RCC 7860 (cell line): ENCODE measurements at places on chromosomes 6 and 20.
A peak's percentile ranks its signal among the peaks of the same experiment; 100 is the strongest.

GRCh38 chr6:159098636-159099106, 53.9 kb upstream of the TAGAP start:
- DNase-seq, result no peak

GRCh38 chr20:19121463-19121862, 91.0 kb upstream of the SLC24A3 start:
- DNase-seq, result no peak

- DNase-seq, result peak; percentile 69
Measured at GRCh38 chr6:7216941-7217621, 95.9 kb downstream of the SSR1 start.

GRCh38 chr6:22363166-22363713, 66.4 kb upstream of the PRL start:
- DNase-seq, result no peak

DNA sequence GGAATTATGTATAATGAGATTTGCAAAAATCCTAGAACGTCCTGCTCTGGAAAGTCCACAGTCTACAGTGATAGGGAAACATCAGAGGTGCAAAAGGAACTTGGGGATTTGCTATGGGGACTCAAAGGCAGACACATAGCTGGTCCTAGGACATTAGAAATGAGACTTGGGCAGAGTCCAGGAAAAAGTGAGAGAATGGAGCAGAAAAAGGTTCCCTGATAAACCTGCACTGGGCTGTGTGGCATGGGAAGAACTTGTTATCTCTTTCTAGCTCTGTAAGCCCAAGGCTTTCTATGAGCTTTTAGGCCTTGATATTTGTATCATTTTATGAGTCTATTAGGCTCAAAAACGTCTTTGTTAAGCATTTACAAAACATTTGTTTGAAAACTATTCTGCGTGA, 15.2 kb downstream of the PRND start:
- DNase-seq, result no peak

GRCh38 chr6:77341058-77341986, 122.0 kb downstream of the HTR1B start:
- DNase-seq, result no peak

- peak; percentile 7 for DNase-seq
Measured at GRCh38 chr6:40912158-40912946, 126.7 kb downstream of the UNC5CL start.

DNA sequence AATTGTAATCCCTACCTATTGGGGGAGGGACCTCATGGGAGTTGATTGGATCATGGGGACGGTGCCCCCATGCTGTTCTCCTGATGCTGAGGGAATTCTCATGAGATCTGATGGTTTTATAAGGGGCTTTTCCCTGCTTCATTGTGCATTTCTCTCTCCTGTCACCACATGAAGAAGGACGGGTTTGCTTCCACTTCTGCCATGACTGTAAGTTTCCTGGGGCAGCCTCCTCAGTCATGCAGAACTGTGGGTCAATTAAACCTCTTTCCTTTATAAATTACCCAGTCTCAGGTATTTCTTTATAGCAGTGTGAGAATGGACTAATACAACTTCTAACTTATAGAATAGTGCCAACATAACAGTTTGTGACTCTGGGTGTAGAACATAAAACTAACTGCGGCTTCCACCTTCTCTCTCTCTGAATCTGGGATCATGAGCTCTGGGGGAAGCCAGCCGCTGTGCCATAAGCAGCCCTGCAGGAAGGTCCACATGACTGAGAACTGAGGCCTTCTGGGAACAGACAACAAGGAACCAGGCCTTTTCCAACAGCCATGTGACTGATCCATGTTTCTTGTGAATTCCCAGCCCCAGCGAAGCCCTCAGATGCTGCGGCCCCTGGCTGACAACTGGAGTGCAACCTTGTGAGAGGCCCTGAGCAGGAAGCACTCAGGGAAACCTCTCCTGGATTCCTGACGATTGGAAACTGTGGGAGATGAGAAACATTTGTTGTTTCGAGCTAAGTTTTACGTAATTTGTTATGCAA, 3.4 kb upstream of the HLA-A start:
- DNase-seq, result no peak

DNA sequence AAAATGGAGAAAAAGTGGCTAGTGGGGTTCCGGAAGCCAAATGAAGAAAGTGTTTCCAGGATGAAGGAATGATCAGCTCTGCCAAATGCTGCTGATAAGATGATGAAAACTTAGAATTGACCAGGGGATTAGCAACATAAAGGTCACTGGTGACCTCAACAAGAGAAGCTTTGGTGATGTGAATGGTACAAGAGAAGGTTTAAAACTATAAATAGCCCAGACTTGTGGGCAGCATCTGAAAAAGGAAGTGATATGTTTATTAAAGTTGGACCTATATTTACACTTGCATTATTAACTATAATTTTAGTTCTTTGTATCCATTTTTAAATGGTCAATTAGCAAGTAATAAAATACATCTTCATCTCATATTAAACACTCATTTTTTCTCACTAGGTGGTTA, 45.1 kb downstream of the CGA start:
- no peak for DNase-seq

DNA sequence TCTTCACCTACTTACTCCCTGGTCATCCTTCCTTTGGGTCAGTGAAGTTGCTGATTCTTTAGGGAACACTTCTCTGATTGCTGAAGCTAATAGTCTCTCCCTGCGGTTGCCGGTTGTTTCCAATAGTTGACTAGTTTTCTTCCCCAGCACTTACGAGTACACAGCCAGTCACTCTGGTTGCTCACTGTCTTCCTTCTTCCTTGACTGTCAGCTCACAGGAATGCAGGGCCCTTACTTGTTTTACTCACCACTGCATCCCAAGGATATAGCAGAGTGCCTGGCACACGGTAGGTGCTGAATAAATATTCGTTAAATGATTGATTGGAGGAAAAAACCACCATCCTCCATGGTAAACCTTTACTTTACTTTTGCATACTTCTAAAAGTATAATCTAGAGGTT, 345.0 kb downstream of the QKI start:
- DNase-seq, result peak; percentile 70

DNA sequence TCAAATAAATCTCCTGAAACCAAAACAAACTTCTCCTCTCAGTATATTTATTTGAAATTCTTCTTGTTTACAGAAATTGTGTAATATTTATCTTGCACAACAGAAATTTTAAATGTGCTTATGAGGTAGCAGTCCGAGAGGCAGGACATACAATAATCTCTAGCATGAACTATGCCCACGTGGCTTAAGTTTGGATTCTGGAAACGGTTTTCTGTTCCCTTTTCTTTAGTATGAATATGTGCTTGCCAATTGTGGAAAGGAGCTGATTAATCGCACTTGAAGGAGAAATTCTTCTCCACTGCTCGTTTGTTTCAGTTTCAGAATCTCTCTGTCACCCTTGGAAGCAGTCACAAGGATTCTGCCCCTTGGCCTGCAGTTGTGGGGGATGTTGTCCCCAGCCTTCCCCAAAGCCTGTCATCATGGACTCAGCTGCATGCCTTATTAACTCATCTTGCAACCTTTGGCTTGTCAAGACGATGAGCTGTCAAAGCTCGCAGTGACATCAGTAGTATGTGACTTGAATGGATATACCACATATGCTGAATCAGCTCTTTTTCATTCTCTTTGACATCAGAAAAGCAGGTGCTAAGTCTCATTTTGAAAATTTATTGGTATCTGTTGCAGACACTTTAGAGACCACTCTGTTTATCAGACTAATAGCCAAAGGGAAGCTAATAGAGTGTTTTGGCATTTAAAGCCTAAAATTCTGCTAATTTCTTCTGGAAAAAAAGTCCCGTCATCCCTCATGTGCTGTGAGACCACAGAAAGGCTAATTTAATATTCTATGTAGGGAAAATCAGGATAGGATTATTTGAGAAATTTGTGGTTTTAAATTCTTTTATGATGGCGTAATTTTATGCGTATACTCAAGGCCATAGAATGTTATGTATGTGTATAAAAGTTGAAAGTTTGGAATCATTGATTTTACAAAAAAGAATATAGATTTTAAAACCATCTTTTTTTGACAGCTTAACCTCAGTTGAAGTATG, 186.8 kb downstream of the ARID1B start:
- peak; percentile 71 for DNase-seq

- no peak for DNase-seq
Measured at GRCh38 chr20:3839328-3839727, 7.3 kb upstream of the MAVS start.

DNA sequence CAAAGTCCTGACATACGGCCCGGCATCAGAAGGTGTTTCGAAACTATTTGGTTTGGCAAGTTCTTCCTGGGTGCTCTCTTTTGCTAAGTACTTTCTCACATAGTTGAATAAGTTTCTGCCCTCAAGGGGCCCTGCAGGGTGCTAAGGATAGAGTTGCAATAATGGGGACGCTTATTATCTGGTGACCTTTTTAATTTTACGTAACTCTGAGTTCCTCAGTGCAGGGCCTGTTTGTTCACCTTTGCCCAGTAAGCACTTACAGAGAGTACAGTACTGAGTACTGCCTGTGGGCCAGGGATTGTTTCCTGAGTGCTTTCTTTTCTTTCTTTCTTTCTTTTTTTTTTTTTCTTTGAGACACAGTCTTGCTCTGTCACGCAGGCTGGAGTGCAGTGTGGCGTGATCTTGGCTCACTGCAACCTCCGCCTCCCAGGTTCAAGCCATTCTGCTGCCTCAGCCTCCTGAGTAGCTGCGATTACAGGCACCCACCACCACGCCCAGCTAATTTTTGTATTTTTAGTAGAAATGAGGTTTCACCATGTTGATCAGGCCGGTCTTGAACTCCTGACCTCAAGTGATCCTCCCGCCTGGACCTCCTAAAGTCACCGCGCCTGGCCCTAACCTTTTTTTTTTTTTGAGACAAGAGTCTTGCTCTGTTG, 4.5 kb upstream of the PXMP4 start:
- no peak for DNase-seq

DNA sequence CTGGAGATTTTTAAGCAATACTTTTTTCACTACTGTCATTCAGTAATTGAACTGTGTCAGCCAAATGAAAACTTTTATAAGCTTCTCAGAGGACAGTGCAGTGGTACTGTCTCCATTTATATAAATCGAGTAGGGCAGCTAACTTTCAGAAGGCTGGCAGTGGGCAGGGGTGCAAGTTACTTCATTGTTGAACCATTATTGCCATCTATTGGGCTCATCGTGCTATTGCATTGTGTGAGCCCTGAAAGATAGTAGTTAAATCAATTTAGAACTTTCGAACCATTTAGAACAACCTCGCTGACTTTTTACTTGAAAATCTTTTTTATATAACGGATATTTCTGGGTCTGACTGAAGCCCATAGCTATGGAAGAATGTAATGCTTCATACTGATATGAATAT, 347.8 kb upstream of the PLCB4 start:
- DNase-seq, result peak; percentile 24

GRCh38 chr6:143691900-143692636, 14.3 kb downstream of the PHACTR2 start:
- DNase-seq, result no peak

GRCh38 chr20:57153238-57153905, 113.1 kb downstream of the BMP7 start:
- no peak for DNase-seq

DNA sequence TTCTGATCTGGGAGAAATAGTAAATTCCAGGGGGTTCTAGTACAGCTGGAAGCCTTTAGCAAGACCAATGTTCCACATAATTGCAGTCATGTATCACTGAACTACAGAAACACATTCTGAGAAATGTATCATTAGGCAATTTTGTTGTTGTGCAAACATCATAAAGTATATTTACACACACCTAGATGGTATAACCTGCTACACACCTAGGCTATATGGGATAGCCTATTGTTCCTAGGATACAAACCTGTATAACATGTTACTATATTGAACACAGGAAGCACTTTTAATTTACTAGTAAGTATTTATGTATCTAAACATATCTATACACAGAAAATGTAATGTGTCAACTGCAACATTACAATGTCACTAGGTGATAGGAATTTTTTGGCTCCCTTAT, 525.9 kb upstream of the NRSN1 start:
- no peak for DNase-seq

- no peak for DNase-seq
Measured at GRCh38 chr20:21021472-21021790, 84.7 kb downstream of the LINC00237 start.

DNA sequence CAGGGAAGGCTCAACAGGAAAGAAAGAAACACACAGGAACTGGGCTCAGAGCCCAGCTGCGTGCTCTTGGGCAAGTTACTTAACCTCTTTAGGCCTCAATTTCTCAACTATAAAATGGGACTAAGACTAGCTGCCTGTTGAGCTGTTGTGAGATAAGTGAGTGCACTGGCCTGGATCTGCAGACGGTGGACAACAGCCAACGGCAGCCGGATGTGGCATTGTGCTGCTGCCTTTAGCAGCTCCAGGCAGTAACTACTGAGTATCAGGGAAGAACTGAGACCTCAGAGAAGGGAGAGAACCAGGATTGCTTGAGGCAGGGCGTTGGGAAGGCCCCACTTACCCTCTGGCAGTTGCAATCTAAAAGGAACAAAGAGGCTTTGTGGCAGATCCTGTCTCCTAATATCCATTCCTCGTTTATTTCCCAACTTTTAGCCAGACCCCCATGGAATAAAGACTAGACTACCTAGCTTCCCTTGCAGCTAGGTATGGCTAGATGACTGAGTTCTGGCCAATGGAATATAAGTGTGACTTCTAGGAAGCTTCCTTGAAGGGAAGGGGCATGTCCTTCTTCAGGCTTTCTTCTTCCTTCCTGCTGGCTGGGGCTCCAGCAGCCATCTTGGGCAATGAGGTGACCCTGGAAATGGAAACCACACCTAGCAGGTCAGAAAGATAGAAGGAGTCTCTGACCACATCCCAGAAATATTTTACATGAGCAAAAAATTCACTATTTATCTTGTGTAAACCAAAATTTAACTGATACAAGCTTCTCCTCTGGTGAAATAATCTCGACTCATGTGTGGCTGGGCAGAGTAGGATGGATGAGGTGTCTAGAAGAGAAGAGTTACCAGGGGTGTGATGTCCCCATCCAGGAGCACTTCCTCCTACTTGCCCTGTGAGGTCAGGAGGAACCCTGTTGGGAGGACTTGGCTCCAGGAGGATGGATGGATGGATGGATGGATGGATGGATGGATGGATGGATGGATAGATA, 67.6 kb downstream of the MRPL14 start:
- peak; percentile 29 for DNase-seq

GRCh38 chr6:140105241-140105640, 730.8 kb upstream of the CITED2 start:
- no peak for DNase-seq

DNA sequence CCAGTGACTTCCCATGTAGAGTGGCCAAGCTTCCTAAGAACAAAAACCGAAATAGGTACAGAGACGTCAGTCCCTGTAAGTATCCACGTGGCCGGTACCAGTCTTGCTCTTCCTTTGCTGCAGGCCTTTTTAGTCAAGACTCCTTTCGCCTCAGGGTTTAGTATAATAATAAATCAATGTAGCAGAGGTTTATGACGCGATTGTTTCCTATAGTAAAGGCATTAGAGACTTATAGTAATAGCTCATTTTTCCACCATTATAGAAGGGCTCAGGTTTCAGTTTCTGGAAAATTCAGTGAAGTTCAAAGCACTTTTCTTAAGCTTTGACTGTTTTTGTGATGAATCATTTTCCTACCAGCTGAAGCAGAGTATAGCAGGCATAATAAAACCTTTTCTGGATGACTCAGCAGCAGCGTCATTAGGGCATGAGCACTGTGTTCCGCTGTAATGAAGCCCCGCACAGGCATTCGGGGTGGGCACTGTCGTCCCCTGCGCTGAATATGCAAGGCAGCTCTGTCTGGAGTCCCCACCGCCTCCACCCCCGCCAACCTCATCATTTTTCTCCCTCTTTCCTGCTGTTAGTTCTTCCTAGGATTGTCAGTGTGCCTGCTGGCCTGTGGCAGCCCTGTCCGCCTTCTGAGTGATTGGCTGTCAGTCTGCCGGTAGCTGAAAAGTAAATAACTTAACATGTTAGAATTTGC, 51.3 kb downstream of the PTPN1 start:
- DNase-seq, result peak; percentile 96
